ENCODE measurements at places on chromosomes 2 and 18. TPM values are rescaled to one million over a fixed set of nuclear protein-coding genes. Genes with fewer than 3 reads are reported as not detected.
A peak's percentile ranks its signal among the peaks of the same experiment; 100 is the strongest.

ZSWIM2 gene
- total RNA-seq = not detected

GRCh38 chr2:60413814-60414168 is 139.7 kb downstream of the BCL11A start:
- no peak for DNase-seq

DES gene
- 1.4 TPM for total RNA-seq

- DNase-seq = no peak
Measured at GRCh38 chr2:31505111-31505510, 75.6 kb downstream of the SRD5A2 start.

CNTNAP5 gene
- total RNA-seq = 5.0 TPM

ABHD3 gene
- 29.3 TPM for total RNA-seq

RAD51AP2 gene
- 0.12 TPM for total RNA-seq

- DNase-seq = no peak
Measured at GRCh38 chr2:173884025-173884802, 81.0 kb downstream of the SP3 start.

SESTD1 gene
- 43.4 TPM for total RNA-seq

GRCh38 chr2:216242365-216242764 is 129.9 kb downstream of the MARCHF4 start:
- peak; percentile 27 for DNase-seq

DNA sequence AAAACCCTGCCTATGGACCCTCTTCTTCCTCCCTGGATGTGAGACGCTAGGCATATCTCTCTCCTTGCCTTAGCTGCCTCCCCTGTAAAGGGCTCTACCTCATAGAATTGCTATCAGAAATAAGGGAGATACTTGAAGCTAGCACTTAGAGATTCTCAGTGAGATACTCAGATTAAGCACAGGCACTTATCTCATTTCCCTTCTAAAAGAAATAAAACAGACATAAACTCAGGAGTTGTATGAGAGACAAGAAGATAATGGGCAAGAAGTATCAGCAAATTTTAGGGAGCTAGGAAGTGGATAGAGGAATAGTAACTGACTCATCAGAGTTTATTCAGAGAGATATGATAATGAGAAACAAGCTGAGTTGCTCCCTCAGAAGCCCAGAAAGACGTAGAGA is 131.0 kb downstream of the SP3 start:
- DNase-seq = no peak

DNA sequence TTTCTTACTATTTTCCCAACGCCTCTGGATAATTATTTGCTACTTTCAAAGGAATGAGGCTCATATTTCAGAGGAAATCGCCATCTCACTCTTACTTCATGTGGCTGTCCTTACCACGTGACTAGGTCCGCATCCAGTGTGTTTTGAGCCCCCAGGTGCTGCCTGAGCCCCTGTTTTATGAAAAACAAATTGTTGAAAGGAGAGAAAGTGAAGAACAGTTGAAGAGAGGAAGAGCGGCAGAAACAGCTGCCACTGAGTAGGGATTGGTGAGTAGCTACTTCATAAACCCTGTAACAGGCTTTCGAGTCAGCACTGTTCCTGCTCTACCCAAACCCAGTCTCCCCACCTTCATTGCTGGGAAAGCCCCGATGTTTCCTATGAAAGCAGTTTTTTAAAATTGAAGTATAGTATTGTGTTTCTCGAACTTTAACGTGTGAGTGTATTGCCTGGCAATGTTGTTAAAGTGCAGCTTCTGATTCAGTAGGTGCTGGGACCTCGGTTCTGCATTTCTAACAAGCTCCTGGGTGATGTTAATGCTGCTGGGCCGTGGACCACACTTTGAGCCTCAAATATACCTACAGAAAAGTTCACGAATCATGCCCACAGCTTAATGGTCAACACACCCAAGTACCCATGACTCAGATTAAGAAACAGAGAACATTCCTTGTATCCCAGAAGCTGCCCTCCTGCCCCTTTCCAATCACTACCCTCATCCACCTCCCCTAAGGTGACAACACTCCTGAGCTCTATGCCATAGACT is 39.7 kb downstream of the TMEM177 start:
- DNase-seq = no peak

- DNase-seq = no peak
Measured at GRCh38 chr2:194289712-194290346, 1367.2 kb upstream of the SLC39A10 start.

CTLA4 gene
- not detected for total RNA-seq

- no peak for DNase-seq
Measured at GRCh38 chr2:2823061-2823753, 492.1 kb upstream of the MYT1L start.

SCN9A gene
- 8.3 TPM for total RNA-seq

DNA sequence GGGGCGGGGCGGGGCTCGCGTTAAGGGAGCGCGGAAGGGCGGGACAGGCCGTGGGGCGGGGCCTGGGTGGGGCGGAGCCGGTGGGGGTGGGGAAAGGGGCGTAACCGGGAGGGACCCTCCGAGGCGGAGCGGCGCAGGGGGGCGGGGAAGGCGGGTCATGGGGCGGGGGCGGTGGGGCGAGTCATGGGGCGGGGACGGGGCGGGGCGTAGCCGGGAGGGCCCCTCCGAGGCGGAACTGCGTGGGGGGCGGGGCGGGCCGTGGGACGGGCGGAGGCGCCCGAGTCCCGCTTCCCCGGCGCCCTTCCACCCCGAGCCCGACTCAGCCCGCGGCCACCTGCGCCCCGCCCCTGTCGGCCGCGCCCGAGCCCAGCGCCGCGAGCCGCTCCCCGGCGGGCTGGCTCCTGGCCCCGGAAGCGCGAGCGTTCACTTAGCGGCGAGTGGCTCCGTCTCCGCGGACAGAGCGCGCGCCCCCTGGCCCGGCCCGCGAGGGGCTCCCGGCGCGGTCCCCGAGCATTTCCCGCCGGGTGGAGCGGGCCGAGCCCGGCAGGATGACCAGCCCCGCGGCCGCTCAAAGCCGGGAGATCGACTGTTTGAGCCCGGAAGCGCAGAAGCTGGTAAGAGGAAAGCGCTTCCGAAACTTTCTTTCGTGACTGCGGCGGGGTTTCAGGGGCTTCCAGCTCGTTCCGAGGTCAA is 64.7 kb downstream of the LRRFIP1 start:
- DNase-seq = peak; percentile 95

- DNase-seq = no peak
Measured at GRCh38 chr18:11986061-11986460, 4.8 kb downstream of the IMPA2 start.

DNA sequence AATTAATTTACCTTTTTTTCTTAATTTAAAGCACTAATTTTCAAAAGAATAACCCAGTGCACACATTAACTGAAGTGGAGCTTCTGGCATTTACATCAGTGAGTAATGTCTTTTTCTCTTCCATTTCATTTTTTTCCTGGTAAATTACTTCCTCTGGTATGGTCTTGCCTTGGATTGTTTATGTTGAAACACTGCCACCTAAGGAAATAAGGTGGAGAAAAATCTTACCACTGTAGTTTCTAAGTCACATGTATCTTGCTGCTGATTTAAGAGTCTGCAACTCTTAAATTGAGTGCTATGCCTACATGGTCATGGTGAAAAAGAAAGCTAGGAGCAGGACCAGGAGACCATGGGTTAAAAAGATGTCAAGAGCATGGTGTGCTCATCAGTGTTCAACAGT is 51.0 kb downstream of the TTC27 start:
- no peak for DNase-seq

RGPD3 gene
- 0.17 TPM for total RNA-seq

DNA sequence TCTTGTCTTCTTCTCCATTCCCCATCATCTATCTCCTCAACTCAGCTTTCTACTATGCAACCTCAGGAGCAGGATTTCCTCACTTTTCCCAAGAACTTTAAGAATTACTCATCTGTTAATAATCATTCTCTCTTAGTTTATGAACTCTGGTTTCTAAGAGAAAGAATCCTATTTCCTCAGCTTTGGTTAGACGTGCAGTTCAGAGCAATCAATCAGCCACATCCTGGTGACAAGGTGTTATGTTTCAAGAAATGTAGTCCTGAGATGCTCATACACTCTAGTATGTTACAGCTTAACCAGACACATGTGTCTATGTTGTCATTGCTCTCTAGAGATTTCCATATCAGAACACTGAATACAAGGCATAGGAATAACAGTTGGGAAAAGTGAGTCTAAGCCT is 277.9 kb downstream of the MBD2 start:
- no peak for DNase-seq

MREG gene
- total RNA-seq = 21.2 TPM

ACKR3 gene
- 44.6 TPM for total RNA-seq

DNA sequence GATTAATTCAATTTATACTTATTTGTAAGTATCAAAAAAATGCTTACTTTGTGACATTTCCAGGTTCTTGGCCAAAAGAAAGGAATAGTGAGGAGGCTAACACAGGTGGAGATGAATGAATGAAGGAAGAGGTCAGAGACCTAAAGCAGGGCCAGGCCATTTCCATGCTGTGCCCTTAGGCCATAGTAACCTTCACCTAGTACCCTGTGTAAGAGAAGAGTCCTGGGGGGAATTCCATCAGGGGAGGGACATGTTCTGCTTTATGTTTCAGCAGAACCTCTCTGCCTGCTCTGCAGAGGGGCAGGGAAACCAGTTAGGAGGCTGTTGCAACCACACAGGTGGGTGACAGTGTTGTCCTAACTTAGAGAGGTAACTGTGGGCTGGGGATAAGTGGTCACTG is 204.2 kb upstream of the CDH20 start:
- DNase-seq = no peak

DNA sequence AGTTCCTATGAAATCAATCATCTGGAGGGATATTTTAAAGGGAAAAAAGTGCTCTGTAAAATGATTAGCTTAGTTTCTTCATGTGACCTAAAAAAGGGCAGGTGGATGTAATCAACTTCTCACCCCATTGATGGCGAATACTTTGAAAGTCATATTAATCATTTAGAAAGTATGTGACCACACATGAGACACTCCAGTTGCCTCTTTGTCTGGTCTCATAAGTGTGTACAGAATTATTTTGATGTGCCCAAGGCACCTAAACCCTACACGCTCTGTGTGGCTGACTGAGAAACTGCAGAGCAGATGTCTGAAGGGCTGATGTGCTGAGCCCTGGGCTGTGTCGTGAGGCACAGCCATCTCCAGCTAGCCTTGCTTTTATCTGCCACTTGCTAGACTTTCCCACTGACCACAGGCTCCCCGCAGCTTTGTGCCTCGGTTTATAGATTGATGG is 26.9 kb downstream of the SGPP2 start:
- DNase-seq = no peak

GRCh38 chr2:152336119-152336853 is 1.3 kb downstream of the FMNL2 start:
- peak; percentile 75 for DNase-seq

APLF gene
- 6.2 TPM for total RNA-seq

DNA sequence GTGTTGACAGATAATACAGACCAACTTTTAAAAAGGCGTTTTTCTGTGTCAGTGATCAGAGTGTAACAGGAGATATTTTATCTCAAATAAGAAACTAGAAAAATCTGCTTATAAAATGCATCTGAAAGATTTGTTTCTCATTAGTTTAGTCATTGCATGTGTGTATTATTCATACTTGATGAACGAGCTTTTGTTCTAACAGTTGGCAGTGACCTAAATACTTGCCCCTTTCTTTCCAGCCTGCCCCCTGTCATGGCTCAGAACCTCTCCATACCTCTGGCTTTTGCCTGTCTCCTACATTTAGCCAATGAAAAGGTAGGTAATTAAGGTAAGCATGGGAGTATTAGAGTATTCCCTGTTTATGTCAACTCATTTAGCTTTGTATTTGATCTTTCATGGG is 33.6 kb downstream of the NCAPH start:
- no peak for DNase-seq

GRCh38 chr2:220167956-220168355 is 540.5 kb downstream of the SLC4A3 start:
- no peak for DNase-seq

ZNF385B gene
- total RNA-seq = 1.1 TPM

- no peak for DNase-seq
Measured at GRCh38 chr2:200129721-200130462, 174.5 kb downstream of the MAIP1 start.

DNA sequence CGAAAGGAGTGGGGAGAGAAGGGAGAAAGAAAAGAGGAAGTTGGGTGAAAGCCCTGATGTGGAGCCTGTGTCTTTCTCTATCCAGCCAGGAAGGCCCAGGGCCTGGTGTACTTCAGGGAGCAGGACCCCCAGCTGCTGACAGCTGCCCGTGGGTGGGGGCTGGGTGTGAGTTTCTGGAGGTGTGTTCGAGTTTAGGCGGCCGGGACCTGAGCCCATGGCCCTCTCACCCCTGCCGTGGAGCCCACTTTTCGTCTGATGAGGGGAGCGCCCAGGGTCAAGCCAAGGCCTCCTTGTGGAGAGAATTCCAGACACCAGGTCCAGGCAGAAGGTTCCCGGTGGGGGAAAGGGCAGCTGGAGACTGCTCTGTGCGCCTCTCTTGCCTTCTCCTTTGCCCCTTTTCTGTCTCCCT is 2.2 kb downstream of the SIX3 start:
- no peak for DNase-seq

GRCh38 chr2:138276339-138276738 is 225.2 kb upstream of the SPOPL start:
- DNase-seq = no peak

DNA sequence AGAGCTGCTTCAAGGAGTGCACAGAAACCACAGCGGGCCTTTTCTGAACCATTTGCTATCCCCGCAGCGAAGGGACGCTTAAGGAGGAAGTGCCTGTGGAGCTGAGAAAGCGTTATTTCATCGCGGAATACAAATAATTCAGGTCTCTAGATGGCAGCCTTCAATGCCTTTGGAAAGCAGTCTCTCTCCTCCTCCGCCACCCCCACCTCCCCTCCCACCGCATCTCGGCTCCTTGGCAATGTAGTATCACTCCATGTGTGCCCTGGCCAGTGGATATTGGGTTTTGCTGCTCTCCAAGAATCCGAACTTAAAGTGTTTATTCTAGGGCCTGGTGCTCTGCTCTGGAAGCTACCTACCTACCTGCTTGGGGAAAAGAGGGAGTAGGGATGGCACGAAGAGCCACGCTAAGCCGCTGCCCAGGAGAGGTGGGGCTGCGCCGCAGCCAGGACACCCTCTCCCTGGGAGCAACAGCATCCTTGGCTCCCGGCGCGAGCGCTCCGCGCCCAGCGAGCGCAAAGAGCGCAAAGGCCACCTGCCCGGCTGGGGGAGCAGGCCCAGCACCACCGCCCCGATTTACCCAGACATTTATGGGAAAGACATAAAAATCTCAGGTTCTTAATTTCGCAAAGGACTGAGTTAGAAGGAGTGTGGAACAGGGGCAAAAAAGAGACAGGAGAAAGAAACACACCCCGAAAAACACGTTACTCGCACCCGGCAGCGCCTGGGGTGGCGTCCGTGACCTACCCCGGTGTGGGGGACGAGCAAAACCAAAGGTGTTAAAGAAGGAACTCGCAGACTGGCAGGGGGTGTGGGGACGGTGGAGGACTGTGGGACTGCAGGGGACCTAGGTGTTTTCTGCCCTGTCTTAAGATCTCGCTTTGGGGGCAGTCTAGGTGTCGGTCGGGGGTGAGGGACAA is 1.0 kb downstream of the SPHKAP start:
- DNase-seq = no peak

DNA sequence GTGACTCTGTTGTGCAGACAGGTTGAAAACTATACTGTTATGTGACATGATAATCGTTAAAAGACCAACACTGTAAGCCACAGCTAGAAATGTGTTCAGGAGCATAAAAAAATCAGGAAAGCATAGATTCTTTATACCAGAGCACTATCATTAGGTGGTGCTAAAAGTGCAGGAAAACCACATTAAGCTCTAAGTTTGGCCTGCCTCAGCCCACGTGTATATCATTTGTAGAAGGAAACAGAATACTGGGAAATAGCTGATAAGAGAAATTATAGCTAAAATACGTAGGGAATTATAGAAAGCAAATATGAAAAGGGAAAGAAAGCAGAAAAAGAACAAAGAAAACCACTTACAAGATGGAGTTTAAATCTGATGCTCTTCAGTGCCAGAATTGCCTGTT is 26.5 kb upstream of the C2orf74 start:
- no peak for DNase-seq

GRCh38 chr2:240501531-240501991 is 56.2 kb downstream of the ANKMY1 start:
- DNase-seq = peak; percentile 64

STPG4 gene
- total RNA-seq = not detected
